Right hindlimb (tissue), 1 donor: ENCODE measurements at places on chromosomes 5 and 9.
A peak's percentile ranks its signal among the peaks of the same experiment; 100 is the strongest.

- no peak for DNase-seq
These were observed 333.7 kb downstream of the ELAVL2 start for GRCh38 chr9:23492126-23493002.

DNA sequence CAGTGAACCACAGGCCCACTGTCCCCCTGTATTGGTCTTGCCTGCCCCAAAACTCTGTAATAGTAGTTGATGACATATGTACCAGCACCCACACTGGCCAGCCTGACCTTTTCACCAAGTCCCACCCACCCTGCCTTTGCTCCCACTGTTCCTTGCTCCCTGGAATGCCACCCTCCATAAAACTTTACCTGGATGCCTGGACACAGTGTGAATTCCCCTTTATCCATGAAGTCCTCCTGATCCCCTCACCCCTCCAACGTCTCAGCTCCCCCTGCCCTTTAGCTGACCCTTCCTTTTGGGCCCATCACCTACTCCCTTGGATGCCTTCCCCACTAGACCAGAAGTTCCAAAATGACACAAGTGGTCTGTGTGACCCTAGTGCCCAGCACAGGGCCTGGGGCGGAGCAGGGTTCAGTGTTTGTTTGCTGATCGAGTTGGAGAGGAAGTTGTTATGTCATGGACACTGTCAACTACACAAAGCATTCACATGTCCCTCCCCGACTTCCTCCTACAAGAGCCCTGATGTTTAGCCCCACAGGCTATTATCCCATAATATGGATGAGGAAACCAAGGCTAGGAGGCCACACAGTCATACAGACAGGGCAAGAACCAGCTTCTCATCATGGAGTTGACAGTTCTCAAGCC is 16.1 kb downstream of the AMBP start:
- DNase-seq: no peak

GRCh38 chr5:3596261-3596825 is 711 bp downstream of the IRX1 start:
- no peak for DNase-seq

GRCh38 chr9:134066913-134067851 is 644 bp downstream of the BRD3 start:
- DNase-seq: peak; percentile 70

DNA sequence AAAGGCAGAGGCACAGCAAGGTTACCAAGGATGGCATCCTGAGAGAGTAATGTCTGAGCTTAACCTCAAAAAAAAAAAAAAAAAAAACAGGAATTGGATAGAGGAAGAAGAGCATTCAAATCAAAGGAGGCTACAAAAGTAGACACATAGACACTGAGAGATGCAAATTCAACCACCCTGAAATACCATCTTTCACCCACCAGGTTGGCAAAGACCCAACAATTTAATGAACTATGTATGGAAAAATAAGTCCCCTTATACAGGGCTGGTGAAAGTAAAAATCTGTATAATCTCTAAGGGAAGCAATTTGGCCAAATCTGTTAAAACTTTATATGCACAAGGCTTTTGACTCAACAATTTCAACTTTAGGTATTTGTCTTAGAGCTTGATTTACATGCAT is 4.9 kb downstream of the NADK2 start:
- no peak for DNase-seq

GRCh38 chr5:116880150-116880549 is 305.5 kb upstream of the SEMA6A start:
- no peak for DNase-seq

DNA sequence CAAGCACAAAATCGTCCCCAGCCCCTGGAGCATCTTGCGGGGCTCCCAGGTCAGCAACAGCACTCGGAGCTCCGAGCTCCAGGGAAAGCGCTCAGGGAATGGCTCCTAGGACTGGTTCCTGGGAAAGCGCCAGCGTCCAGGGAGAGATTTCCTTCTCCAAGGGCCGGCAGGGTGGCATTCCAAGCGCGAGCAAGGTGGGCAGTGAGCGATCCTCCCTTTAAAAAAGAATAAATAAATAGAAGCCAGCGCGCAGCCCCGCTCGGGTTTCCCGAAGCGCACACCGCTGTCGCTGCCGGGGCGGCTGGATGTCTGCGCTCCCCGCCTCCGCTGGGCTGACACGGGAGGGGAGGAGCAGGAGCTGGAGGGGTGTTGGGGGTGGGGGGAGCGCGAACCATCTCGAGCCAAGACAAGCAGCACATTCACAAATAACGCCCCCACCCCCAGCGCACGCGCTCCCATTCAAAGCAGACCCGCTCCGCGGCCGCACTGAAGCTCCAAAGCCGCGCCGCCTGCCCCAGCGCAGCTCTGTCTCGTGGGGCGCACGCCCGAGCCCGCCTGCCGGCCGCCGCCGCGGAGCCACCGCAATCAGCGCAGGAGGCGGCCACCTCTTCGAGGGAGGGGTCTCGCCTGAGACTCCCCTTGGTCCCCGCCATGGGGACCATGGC is 327.4 kb downstream of the SH3GL2 start:
- DNase-seq: peak; percentile 75

DNA sequence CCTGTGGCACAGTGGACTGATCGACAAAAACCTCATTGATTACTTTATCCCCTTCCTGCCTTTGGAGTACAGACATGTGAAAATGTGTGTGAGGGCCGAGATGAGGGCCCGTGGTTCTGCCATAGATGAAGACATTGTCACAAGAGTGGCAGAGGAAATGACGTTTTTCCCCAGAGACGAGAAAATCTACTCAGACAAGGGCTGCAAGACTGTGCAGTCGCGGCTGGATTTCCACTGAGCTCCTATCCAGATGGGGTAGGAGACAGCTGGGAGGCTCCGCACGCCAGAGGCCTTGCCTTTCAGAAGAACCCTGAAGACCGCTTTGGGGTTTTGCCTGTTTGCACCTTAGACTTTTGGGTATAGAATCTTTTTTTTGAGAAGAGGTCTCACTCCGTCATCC is 6.4 kb downstream of the TOR1B start:
- DNase-seq: no peak

GRCh38 chr9:14501366-14501765 is 187.4 kb upstream of the NFIB start:
- DNase-seq: no peak

DNA sequence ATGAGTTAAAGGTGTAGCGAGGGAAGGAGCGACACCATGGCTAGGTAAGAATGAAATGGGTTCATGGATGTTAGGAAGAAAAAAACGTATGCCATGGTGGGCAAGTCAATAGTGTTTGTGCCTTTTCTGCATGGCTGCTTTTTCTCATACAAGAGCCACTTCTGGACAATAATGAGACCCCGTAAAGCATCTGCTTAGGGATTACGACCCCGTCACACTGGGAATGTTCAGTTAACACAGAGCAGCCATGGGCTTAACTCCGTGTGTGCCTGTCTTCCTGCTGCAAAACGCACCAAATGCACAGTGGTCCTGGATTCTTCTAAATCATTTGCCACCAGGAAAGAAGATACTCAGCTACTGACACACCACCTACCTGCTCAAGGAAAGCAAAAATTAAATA is 81.8 kb downstream of the NFIB start:
- DNase-seq: no peak

- no peak for DNase-seq
These were observed 144.7 kb upstream of the LRRTM2 start for GRCh38 chr5:139019880-139020279.

DNA sequence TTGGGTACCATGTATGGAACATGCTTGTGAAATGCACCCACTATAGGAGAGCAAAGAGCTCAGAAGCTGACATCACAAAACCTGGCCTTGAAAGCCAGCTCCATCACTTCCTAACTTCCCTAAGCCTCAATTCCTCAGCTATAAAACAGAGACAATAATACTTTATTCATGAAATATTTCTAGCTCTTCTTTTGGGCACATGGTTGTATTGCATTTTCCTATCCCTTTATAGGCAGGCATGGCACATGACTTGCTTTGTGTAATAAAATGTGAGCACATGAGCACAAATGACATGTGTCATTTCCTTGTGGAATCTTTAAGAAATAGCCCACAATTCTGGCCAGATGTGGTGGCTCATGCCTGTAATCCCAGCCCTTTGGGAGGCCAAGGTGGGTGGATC is 18.5 kb downstream of the ZNF366 start:
- no peak for DNase-seq

DNA sequence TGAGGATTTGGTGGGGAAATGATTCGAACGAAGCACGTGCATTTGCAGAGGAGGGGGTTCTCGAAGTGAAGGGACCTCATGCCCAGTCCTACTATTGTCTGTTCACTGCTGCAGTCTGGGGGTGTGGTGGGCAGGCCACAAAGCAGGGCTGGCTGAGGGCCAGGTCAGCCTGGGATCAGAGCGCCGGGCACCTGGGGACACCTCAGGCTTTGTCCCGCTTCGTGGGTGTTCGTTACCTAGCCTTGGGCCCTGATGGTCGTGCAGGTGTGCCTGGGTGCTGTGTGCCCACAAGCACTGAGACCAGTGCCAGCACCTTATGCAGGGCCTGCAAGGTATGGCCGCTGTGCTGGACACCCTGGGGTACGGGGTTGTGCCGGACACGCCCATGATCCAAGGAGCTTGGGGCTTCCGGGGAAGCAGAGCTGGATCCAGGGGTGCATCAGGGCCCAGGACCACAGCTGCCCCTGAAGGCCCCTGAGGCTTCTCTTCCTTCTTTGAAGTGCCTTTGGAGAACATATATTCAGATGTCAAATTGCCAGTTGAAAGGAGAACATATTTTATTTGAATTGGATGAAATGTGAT is 80.6 kb downstream of the COL5A1 start:
- no peak for DNase-seq

DNA sequence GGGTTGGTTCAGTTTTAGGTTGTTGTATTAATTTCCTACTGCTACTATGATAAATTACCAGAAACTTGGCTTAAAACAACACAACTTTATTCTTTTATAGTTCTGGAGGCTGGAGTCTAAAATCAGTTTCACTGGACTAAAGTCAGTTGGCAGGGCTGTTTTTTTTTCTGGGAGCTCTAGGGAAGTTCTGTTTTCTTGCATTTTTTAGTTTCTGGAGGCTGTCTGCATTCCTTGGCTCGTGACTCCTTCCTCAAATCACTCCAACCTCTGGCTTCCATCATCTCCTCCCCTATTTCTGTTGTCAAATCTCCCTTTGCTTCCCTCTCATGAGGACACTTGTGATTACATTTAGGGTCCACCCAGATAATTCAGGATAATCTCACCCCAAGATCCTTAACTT is 51.3 kb upstream of the SUB1 start:
- DNase-seq: no peak

- DNase-seq: no peak
These were observed 20.6 kb downstream of the BOD1 start for GRCh38 chr5:173595841-173596240.

DNA sequence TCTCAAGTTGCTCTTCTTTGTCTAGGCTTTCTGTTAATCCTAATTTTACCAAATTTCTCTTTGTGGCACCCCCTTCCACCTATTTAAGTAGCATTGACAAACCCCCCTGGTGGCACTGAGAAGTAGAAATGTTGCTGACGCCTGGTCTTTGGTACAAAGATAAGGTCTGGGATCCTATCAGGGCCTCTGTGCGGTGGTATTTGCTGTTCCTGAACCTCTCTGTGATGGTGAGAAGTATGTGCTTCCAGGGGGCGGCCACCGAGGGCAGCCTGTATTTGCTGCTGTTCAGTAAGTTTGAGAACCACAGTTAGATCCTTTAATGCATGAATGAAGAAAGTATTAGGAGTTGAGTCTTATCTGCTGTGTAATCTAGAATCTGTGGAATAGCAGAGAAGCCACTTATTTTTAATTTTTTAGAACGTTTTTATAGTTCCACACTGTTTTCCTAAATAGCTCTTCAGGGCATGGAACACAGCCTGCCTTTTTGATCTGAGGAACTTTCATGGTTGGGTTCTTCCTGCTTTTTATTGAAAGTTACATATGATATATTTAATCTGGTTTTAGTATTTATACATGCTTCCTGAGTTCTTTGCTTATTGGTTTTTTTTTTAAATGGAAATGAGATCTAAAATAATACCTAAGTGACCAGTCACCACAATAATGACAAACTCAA is 124.2 kb downstream of the TRIO start:
- no peak for DNase-seq

GRCh38 chr5:145117285-145117684 is 717.9 kb downstream of the PRELID2 start:
- no peak for DNase-seq

- no peak for DNase-seq
These were observed 16.0 kb upstream of the ATP10B start for GRCh38 chr5:160867976-160868375.

DNA sequence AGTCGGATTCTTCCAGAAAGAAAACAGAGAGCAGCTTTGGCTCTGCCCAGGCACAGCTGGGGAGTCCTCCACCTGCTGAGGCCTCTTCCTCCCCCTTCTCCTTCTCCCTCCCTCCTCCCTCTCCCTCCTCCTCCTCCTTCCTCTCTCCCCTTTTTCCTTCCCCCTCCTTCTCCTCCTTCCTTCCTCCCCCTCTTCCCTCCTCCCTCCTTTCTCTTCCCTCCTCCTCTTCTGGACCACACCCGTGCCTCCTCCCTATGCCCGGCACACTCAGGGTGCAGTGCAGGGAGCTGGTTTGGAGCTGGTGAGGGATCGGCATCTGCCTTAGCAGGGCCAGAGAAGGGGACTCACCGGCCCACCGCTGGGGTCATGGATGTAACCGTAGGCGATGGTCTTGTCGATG is 30.2 kb downstream of the DBH start:
- DNase-seq: no peak

DNA sequence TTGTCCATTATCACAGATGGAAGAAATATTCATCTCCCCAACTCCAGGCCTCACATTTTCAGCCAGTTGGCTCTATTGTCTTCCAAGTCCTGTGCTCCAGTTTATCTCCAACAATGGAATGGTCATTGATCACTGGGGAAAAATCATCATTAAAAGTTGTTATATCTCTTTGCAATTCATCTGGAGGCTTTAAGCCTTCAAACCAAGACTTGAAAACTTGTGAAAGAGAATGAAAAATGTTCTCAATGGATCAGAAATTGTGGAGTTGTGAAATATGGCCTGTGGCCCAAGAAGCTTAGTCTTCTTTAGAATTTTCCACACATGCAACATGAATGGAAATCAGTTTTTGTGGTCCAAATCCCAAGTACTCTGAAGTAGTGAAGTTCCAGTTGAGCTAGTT is 569.6 kb downstream of the EBF1 start:
- DNase-seq: no peak

- DNase-seq: no peak
These were observed 72.3 kb downstream of the HMCN2 start for GRCh38 chr9:130337784-130338380.

- DNase-seq: no peak
These were observed 31.7 kb upstream of the MSH3 start for GRCh38 chr5:80622756-80623155.

DNA sequence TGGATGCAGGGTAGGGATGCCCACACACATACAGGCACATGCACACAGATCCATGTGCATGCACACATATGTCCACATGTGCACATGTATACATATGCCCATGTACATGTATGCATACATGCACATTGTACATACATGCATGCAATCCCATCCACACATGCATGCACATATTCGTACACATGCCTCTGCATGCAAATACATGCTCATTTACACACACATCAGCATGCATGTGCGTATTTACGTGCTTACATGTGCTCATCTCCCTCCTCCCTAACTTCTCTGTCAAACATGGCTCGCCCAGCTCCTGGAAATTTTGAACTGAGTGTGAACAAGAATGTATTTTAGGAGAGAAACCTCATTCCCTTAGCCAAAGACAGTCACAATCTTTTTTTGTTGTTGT is 6.2 kb downstream of the KCNT1 start:
- DNase-seq: no peak

- DNase-seq: no peak
These were observed 49.2 kb downstream of the TMEM174 start for GRCh38 chr5:73222173-73222572.

- DNase-seq: peak; percentile 47
These were observed 41.8 kb upstream of the KDM4C start for GRCh38 chr9:6715755-6716643.
